ENCODE measurements at places on chromosomes 3 and 15.

GRCh38 chr3:149215515-149215914, 6.1 kb downstream of the CP start:
- DNase-seq, result no peak

- no peak for DNase-seq
Observed at GRCh38 chr15:80804970-80805495, 25.9 kb downstream of the CEMIP start.

- no peak for DNase-seq
Observed at GRCh38 chr15:68769702-68770101, 51.0 kb downstream of the ANP32A start.

- DNase-seq, result no peak
Observed at GRCh38 chr3:42742259-42742658, 30.8 kb downstream of the CCDC13 start.

- no peak for DNase-seq
Observed at GRCh38 chr15:76844096-76844495, 61.0 kb downstream of the SCAPER start.

- no peak for DNase-seq
Observed at GRCh38 chr15:59131456-59131855, 26.5 kb downstream of the CCNB2 start.

DNA sequence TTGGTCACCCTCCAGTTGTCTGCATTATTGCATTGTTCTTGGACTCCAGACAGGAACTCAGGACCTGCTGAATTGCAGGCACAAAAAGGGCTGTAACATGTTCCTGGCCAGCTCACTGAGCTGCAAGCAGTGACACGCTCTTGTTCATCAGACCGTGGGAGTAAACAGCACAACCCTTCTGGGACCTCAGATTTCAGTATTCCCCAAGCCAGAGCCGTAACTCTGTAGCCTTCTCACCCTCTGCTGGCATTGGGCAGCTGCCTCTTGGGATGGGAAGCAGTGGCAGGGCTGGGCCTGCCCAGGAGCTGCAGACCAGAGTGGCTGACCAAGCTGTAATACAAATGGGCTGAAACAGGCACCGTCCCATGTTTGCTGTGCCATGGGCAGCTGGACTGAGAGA, 607.1 kb upstream of the BCHE start:
- DNase-seq, result no peak
